SIG-M5 (cell line): ENCODE measurements at places on chromosomes 3 and 15.

GRCh38 chr3:145727476-145727875 lies 433.5 kb downstream of the PLOD2 start:
- DNase-seq: no peak

- no peak for DNase-seq
These were observed 570.4 kb downstream of the AGBL1 start for GRCh38 chr15:86650094-86650493.

GRCh38 chr3:134623615-134624245 lies 27.1 kb downstream of the KY start:
- no peak for DNase-seq

- no peak for DNase-seq
These were observed 207.1 kb downstream of the PTPRG start for GRCh38 chr3:61768284-61769037.

GRCh38 chr15:40344631-40345120 lies 3.9 kb upstream of the CCDC9B start:
- DNase-seq: no peak

- no peak for DNase-seq
These were observed 180.6 kb downstream of the PLCL2 start for GRCh38 chr3:17065315-17065714.

DNA sequence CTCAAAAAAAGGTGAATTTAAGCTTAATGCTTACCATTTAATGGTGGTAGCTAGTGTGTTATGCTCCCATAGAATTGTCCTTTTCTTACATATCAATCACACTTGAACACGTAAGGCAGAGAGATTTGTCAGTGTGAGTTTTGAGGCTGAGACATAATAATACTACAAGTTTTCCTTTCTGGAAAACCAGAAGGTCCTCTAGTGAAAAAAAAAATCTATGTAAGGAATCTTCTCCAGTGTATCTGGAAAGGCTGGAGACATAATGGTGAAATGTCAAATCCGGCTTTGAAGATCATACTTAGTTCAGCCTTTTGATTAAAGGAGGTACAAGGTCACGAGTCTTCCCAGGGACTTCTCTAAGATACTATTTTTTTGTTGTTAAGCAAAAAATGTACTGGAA lies 3.4 kb downstream of the TSC22D2 start:
- DNase-seq: no peak

GRCh38 chr15:85727068-85727467 lies 67.7 kb downstream of the KLHL25 start:
- no peak for DNase-seq

DNA sequence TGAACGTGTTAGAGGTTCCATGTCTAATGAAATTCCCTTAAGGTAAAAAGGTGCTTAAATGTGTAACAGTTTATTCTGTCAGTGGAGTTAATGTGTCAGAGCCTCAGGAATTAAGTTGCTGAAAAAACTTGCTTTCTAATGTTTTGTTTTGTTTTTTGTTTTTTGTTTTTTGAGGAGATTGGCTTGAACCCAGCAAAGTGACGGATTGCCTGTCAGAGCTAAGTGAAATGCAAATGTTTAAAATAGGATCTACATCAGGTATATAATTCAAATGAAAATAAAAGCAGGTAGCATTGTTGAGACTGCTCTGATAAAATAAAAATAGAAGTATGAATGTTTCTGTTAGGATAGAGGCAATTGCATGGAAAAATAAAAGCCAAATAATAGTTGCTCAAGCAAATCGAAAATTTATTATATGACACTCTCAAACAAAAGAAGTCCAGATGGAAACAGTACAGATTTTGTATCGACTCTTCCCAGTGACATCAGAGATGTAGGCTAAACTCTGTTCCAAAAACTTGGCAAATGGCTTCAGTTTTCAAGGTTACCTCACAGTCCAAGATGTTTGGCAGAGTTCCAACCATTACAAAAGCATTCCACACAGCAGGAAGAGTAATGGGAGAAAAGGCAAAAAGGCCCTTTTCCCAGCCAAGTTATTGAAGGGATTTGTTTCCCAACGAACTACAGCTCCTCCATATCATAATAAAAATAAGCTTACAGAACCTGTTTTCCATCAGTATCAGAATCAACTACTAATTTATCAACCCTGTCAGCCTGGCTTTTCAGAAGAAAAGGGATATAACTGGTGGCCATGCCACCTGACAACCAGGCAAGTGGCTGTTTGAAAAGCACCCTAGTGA lies 291.0 kb downstream of the TBL1XR1 start:
- DNase-seq: no peak

- DNase-seq: no peak
These were observed 31.8 kb downstream of the SLC7A14 start for GRCh38 chr3:170553788-170554757.
